ENCODE measurements at places on chromosomes 4 and X. TPM values are rescaled to one million over a fixed set of nuclear protein-coding genes. Genes with fewer than 3 reads are reported as not detected.

DNA sequence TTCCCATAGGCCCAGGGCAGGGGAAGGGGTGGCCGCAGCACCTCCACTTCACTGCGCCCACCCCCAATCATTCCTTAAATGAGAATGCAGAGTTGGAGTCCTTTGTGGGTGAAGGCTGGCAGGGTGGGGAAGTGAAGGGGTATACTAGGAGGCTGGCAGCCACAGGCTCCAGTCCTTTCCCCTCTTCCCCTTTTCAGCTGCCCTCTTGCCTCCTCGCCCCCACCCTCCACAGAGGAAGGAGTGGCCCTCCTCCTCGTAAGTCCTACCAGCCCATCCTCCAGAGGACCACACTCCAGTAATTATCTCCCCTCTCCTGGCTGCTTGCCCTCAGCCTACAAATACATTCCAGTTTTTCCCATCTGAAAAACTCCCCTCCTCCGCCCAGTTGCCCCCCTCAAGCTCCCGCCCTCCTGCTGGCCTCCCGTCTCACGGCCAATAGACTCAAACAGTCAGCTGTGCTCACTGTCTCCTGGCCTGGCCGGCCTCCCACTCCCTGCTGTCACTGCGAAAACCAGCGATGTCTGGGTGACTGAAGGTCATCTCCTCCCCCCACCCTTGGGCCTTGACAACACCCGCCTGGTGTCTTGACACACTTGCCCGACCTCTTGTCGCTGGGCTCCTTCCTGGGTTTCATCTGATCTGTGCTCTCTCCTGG is 38.8 kb downstream of the EFNB1 start:
- no peak for DNase-seq

NPY1R gene
- total RNA-seq = 0.58 TPM

DNA sequence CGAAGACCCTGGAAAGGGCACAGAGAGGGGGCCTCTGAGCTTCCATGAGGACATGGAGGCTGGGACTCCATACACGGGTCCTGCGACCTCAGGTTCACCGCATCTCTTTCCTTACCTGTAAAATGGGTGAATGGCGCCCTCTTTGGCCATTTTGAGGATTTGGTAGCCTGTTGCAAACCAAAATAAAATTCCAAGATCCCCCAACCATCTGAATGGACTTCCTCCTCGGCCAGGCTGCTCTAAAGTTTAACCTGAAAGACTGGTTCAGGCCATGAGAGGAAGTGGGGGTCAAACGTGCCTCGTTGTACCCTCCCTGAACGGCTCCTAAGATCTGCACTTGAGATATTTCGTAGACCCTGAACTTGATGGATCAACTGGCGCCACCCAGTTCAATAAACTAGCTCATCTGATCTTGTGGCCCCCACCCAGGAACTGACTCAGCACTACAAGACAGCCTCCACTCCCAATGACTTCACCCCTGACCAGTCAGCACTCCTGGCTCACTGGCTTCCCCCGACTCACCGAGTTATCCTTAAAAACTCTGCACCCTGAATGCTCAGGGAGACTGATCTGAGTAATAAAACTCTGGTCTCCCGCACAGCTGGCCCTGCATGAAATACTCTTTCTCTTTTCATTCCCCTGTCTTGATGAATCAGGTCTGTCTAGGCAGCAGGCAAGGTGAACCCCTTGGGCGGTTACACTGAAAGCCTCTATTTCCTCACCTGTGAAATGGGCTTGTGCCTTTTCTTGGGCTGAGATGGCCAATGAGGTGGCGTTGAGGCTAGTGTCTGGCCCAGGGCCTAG is 32.9 kb upstream of the GPR78 start:
- no peak for DNase-seq

DNA sequence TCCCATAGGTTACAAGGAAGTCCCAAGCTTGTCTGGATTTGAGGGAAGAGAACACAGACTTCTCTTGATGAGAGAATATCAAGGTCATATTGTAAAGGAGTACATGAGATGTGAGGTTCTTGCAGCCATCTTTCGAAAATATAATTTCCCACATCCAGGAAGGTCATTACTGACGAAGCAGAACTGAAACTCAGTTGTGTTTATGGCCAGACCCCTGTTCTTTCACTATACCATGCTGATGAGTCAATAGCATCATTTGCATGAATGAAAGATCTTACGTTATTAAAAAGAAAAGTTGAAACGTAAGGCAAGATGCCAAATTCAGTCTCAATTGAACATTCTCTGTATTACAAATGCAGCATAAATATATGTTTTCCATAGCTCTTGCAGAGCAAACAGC is 14.2 kb upstream of the CCDC149 start:
- DNase-seq = no peak

- no peak for DNase-seq
These were observed 172.2 kb upstream of the TECRL start for GRCh38 chr4:64581422-64581821.
